ENCODE measurements at places on chromosomes 6 and 20.

DNA sequence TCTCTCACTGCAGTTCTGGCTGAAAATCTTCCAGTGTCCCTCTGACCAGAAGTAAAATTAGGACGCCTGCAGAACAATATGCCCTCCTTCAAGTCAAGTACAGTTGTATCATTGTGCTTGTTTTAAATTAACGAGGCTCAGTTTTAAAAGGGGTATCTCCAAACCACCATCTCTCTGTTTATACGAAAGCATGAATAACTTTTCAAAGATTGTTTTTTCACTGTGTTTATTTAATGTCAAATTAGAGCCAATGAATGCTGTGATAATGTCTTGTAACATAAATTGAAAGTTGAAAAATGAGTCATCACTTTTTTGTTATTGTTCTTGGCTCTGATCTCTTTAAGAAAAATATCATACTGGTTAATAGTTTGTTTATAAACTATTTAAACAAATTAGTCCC is 230.7 kb upstream of the THEMIS start:
- no peak for DNase-seq

- no peak for DNase-seq
Observed at GRCh38 chr20:34345402-34345736, 17.7 kb upstream of the ITCH start.

DNA sequence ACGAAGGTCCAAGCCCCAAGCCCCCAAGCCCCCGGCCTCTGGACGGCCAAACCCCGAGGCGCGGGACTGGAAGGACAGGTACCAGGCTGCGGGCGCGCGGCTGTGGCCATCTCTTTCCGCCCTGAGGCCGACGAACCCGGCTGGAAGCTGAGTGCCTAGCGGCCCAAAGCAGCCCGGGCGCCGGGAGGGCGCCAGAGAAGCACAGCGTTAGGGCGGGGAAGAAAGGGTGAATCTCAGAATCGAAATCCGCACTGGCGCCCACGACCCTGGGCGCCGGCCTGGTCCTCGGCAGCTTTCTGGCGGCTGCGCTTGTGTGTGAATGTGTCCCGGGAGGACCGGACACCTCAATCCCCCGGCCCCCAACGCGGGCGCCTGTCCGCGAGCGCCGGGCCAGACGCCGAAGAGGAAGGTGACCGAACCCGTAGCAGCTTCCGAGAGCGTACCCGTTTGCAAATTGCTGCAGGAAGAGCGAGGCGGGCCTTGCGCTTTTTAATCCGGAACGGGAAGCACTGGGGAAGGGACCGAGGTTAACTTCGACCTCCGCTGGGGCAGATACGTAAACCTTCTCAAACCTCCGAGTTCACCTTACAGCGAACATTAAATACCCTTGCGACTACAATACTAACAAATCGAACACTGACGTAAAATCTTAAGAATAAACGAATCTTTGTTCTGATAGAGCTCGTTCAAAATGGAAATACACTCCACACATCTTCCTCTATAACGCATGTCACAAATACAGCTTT is 2.9 kb downstream of the NRN1 start:
- no peak for DNase-seq

DNA sequence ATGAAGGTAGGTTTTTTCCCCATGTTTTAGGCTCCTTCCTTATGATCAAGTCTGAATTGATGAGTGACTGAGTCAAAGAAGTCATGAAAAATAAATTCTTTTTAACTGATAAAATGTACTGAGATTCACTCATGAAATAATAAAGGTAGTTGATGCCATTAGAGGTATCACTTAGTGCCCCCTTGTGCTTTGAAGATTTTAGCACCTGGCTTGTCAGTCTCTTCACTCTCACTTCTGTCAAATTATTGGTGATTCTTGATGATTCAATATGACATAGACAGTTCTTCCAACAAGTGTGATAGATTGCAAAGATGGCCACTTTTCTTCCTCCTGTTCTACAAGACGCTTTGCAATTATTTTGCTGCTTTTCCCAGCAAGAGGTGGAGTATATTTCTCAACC is 4.2 kb upstream of the DLK2 start:
- DNase-seq = no peak

DNA sequence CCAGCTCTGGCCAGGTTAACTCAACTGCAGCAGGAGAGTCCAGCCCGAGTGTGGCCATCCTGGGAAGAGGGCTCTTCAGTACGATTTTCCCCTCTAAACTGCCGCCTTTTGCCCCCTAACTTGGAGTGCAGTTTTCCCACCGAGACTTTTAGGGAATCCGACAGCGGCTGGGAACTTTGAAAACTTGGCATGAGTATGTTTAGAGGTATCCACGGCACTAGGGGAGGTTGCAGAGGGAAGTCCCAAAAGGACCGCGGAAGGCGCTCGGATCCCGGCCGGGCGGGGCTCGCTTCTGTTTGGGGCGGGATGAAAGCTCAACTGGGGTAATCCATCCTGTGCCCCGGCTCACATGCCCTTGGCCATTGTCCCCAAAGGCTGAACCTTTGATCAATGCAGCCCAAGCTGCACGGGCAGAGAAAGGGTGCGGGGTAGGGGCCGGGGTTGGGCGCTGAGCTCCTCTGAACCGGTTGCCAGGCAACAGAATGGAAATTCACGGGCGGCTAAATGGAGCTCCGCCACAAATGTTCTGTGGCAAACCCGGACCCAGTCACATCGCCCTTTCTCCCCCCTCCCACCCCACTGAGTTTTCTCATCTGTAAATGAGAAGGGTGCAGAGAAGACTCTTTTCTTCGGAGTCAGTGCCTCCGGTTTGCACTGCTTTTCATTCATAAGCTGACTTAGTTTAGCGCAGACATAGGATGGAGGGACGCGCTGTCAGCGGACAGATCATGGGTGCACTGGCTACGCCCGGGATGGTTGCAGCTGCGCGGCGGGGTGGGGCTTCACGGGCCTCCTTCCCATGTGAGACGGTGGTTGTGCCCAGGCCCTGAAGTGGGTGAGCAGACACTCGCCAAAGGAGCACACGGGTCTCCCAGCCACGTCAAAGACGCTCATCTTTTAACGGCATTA is 2.3 kb downstream of the BMP6 start:
- DNase-seq = no peak

- no peak for DNase-seq
Observed at GRCh38 chr6:11812439-11812838, 33.8 kb upstream of the ADTRP start.

DNA sequence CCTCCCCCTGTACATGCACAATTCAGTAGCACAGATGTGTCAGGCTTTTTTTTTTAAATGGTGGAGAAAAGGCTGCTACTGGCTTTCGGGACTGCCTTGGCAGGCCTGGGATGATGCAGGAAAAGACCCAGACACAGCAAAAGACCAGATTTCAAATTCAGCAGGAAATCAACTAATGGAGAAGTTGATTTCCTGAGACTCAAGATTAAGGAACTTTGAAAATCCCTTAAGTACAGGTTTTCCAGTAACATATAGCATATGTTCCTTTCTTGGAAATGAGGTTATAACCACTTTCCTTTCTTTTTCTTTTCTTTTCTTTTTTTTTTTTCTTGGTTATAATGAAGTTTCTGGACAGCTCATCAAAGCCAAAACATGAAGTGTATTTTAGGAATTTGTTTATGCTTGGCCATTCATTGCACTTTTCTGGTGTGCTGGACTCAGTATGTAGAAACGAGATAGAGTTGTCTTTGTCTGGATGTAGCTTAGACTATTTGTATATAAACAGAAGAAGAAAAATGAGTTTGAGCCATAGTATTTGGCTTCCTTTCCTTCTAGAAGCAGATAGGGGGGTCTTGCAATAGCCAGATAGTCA is 119.4 kb downstream of the SASH1 start:
- DNase-seq = no peak

- DNase-seq = no peak
Observed at GRCh38 chr6:76221525-76221924, 149.1 kb upstream of the IMPG1 start.

Measured in HFF-Myc (cell line).